MV-4-11 (cell line): ENCODE measurements at places on chromosomes 11 and 22.
A peak's percentile ranks its signal among the peaks of the same experiment; 100 is the strongest.

DNA sequence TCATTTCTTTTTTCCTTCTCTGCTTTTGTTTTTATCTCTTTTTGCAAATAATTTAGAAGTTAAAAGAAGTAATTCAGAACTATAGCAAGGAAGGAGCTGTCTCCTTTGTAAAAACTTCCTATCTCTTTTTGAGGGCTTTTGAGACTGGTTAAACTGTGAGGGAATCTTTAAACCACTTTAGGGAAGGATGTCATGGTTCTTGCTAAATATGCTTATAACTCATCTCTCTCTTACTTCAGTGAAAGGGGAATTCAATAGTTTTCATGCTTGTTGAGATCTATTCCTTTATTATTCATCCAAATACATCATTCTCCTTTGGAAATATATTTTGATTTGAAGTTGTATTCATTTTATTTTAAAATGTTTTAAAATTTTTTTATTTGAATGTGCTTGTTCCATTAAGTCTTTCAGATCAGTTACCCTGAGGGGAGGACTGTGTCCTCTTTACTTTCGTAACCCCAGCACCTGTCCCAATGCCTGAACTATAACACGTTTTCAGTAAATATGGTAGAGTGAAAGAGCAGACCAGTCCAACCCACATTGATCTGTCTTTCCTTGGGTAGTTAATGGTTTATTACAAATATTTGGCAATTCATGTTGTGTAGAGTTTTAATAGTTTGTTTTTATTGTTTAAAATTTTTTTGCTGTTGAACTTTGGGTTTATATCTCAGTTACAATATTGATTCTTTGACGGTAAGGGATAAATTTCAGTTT lies 27.5 kb downstream of the AMOTL1 start:
- DNase-seq = peak; percentile 6

DNA sequence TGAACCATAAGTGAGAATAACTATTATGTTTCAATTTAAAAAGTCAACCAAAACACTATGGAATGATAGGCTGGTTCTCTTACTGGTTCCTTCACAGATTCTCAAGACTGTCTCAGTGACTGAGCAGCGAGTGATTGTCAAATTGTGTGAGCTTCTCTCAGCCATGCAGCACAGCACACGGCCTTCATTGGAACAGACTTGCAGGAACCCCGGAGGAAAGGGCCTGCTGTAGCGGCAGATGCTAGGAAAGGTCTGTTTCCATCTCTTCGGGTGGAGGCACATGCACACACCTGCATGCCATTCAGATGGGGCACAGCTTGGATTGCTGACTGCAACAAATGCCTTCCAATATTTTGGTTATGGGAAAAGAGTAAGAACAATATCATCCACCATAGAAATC lies 741.8 kb downstream of the OPCML start:
- no peak for DNase-seq

DNA sequence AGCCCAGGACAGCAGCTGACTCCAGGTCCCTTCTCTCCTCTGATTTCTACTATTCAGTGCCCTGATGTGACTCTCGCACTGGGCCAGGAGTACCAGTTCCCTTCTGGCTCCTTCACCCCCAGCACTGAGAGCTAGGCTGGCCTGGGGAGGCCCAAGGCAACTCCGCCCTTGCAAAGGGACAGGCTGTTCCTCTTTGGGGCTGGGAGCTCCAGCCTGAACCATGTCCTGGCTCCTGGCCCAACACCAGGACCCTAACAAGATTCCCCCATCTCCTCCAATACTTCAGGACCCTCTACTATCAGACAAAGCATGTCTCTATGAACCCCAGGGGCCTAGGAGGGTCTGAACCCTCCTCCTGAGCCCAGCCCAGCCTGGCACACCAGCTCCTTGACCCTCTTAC lies 12.5 kb downstream of the CREB3L1 start:
- DNase-seq = no peak

- peak; percentile 3 for DNase-seq
These were observed 44.1 kb downstream of the MACROD1 start for GRCh38 chr11:64121663-64122410.

DNA sequence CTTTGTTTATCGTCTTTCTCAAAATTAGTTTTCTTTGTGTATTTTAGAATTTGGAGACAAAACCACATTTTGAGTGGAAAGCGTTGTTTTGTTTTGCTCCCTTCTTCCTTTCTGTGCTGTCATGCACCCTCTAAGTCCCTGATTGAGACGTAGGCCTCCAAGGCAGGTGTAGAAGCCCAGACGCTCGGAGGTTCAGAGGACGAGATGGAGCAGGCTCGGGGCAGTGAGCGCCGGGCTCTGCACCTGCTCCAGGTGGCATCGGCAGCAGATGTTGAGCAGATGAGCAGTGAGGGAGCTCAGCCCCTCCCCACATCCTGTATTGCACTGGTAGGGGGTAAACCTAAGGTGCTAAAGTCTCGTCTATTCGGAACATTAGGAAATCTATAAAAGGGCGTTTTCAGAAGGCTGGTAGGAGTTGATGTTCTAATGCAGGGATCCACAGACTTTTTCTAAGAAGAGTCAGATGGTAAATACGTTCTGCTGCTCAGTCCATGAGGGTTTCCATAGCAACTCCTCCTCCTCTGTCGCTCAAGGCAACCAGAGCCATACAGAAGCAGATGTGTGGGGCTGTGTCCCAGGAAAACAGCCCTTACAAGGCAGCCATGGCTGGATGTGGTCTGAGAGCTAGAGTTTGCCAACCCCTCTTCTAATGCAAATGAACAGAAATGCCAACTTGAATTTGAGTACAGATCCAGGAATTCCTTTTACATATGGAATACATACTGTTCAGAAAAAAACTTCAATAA lies 724.2 kb downstream of the BRD1 start:
- DNase-seq = no peak

- no peak for DNase-seq
These were observed 1.9 kb upstream of the LTBP3 start for GRCh38 chr11:65559951-65560537.

DNA sequence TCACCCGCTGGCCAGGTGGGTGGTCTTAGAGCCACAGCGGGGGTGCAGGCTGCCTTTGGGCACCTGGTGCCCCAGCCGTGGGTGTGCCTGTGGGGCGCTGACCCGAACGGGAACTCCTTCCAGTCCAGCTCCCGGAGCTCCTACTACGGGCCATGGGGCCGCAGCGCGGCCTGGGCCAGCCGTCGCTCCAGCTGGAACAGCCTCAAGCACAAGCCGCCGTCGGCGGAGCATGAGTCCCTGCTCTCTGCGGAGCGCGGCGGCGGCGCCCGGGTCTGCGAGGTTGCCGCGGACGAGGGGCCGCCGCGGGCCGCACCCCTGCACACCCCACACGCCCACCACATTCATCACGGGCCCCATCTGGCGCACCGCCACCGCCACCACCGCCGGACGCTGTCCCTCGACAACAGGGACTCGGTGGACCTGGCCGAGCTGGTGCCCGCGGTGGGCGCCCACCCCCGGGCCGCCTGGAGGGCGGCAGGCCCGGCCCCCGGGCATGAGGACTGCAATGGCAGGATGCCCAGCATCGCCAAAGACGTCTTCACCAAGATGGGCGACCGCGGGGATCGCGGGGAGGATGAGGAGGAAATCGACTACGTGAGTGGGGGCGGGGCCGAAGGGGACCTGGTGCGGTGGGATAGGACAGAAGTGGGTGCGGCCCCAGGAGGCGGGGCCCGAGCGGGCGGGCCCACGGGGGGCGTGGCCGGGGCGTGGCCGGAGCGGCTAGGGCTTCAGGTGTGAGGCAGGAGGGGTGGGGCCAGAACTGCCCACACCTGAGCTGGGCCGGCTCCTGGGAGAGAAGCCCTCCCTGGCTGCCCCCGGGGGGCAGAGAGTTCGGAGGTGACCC lies 91.5 kb downstream of the CACNA1I start:
- DNase-seq = no peak

GRCh38 chr22:49087198-49087597 lies 740.5 kb downstream of the BRD1 start:
- no peak for DNase-seq

- no peak for DNase-seq
These were observed 121.1 kb upstream of the TMEM45B start for GRCh38 chr11:129694538-129694937.

GRCh38 chr11:92890846-92891245 lies 78.6 kb upstream of the MTNR1B start:
- no peak for DNase-seq

GRCh38 chr11:131975619-131976018 lies 605.2 kb downstream of the NTM start:
- DNase-seq = no peak

- no peak for DNase-seq
These were observed 928.9 kb downstream of the TBC1D22A start for GRCh38 chr22:47691152-47691895.

DNA sequence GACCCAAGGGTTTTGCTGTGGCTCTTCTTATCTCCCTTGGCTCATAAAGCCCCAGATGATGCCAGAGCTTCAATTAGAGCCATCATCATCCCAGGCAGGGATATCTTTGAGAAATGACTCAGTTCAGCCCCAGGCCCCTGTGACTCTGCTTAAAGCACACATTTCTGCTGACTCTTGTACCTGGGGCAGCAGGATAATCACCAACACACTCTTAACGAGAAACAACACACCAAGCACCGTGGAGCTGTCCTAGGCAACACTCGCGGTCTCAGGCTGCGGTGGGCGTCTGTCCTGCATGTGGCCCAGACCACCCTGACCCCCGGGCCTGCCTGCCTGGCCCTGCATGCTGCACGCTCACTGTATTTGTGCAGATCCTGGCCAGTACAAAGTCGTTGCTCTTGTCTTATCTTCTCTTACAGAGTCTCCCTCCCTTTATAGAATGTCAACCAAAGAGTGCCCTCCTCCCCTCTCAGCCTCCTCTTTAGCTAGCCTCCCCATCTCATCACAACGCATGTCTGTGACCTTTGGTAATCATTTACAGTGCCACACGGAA lies 114.2 kb upstream of the PARVA start:
- DNase-seq = no peak

DNA sequence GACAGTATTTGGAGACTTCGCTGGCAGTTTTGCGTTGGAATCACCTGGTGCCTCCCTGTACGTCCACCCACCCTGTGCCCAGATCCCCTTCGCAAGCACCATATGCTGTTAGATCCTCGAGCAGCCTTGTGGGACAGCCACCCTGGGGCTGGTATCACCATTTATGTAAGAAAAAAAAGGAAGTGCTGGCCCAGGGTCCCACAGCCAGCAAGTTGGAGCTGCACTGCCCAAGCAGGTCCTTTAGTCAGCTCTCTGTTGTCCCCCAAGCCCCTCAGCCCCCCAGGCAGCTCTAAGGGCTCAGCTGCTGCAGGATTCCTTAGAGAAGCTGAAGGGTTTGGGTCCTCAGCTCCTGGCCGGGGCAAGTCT lies 80.3 kb downstream of the FBLN1 start:
- DNase-seq = peak; percentile 36

DNA sequence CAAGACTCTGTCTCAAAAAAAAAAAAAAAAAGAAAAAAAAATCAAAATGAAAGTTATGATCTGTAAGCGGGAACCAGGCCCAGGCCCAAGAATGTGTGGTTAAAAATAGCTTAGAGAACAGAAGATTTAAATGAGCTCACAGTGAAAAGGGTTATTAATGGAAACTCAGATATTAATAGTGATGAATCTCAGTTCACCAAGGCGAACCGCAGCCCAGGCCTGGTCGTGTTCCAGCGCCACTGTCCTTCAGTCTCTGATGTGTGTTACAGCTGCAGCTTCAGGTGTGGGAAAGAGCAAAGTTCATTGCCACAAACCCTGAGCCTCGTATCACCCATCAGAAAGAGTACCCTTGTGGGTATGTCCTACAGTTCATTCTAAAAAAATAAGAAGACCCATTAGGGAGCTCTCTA lies 107.1 kb downstream of the GAB2 start:
- no peak for DNase-seq

- DNase-seq = no peak
These were observed 622.7 kb downstream of the METTL15 start for GRCh38 chr11:28730889-28731288.

DNA sequence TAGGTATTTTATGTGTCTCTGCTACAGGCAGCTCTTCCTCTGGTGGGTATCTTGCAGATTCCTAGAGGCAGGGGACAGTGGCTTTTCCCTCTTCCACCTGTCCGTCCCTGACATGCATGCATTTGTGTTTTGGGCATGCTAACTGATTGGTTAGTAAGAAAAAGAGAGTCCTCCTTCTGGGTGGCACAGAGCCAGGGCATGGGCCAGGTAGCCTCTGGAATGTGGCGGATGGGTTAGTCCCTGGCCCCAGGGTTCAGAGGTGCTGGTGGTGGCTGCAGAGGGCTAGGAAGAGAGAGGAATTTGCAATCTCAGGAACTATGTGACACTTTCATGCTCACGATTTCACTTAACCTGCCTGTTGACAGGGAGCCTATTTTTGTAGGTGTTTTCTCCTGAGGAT lies 5.8 kb upstream of the MS4A15 start:
- no peak for DNase-seq

DNA sequence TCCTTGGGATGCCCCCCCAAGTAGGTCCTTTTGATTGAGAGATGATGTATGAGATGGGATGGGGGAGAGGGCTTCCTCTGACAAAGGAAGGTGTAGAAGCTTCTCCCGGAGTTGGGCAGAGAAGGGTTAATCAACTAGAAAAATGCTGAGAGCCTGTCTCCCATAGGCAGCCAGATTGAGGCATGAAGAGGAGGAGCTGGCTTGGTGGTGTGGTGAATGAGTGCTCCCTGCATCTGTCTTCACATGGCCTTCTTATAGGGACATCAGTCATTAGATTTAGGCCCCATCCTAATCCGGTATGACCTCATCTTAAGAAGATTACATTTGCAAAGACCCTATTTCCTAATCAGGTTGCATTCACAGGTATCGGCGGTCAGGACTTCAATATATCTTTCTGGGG lies 61.1 kb downstream of the NFAM1 start:
- no peak for DNase-seq

- no peak for DNase-seq
These were observed 2.3 kb downstream of the CABP7 start for GRCh38 chr22:29722151-29722550.

GRCh38 chr22:17198170-17199002 lies 20.8 kb downstream of the ADA2 start:
- DNase-seq = no peak

- no peak for DNase-seq
These were observed 28.3 kb downstream of the NADSYN1 start for GRCh38 chr11:71481101-71481960.

GRCh38 chr11:91850533-91851275 lies 373.9 kb upstream of the FAT3 start:
- no peak for DNase-seq

GRCh38 chr11:130548491-130548833 lies 100.0 kb downstream of the ADAMTS15 start:
- no peak for DNase-seq

GRCh38 chr11:581752-582151 lies 5.5 kb downstream of the PHRF1 start:
- DNase-seq = no peak

- peak; percentile 49 for DNase-seq
These were observed 102.5 kb downstream of the ADAMTS15 start for GRCh38 chr11:130550984-130551383.

GRCh38 chr22:44522526-44523170 lies 24.6 kb upstream of the RTL6 start:
- no peak for DNase-seq

GRCh38 chr22:45441138-45441537 lies 27.6 kb downstream of the RIBC2 start:
- peak; percentile 24 for DNase-seq
